ENCODE measurements at places on chromosomes 13 and 19.

DNA sequence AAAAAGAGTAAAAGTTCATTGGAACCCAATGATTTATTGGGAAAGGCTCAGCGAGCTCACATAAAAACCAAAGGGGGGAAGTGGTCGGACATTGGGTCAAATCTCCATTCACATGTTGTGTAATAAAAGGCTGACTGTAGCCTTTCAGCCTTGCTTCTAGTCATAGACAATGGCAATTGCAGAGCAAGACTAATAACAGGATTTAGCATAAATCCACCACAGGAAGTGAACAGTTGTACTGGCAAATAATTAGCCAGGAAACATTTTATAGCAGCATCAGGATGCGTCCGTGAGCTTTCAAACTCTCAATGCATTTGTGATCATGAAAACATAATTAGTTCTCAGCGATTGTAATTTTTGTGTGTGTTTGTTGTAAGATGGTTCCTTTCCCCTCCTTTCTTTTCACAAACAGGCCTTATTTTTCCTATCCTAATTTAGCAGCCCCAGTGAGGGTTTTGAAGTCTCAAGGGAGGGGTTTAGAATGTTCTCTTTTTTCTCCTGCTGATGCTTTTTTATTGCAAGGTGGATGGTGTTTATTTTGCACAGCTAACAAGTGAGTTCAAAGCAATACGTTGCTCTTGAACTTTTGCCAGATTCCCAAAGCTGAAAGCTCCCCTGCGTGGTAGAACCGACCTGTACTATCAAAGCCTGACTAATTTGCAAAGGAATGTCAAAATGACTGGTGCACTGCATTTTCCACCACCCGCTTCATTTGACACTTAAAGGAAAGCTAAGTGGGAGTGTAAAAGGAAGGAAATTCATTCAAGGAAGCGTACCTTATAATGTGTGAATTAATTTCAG, 105.6 kb downstream of the SPRY2 start:
- DNase-seq = no peak

- no peak for DNase-seq
Observed at GRCh38 chr19:55544776-55545439, 435 bp downstream of the SBK3 start.

DNA sequence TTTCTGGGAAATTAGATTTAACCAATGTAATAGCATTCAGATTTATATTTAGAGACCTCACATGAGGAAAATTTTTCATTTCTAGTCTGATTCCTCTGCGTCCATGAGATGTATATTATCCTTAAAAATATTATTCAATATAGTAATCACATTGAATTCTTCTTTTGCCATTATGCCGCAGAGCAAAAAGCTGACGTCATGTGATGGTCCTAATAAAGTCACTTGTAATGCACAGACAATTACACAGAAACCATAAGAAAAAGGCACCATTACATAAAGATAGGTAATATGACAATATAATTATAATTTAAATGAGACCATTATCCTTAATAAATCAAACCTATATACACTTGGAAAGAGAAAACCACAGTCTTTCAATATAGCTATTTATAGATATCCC, 1021.5 kb downstream of the PCDH9 start:
- DNase-seq = no peak

DNA sequence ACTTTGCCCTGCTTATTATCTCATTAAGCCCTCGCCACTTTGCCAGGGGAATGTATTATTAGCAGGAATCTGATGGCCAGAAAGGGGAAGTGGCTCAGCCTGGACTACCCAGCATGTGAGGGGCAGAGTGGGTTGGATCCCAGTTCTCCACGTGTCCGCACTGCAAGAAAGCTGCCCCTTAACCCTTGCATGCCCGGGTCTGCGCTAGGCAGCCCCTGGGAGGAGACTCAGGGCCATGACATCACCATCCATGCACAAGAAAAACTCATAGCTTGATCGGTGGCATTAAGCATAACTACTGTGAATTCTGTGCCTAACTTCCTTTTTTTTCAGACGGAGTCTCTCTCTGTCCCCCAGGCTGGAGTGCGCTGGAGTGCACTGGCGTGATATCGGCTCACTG, 8.9 kb downstream of the CACNG8 start:
- no peak for DNase-seq

- no peak for DNase-seq
Observed at GRCh38 chr19:39641773-39642172, 13.9 kb upstream of the LGALS16 start.

DNA sequence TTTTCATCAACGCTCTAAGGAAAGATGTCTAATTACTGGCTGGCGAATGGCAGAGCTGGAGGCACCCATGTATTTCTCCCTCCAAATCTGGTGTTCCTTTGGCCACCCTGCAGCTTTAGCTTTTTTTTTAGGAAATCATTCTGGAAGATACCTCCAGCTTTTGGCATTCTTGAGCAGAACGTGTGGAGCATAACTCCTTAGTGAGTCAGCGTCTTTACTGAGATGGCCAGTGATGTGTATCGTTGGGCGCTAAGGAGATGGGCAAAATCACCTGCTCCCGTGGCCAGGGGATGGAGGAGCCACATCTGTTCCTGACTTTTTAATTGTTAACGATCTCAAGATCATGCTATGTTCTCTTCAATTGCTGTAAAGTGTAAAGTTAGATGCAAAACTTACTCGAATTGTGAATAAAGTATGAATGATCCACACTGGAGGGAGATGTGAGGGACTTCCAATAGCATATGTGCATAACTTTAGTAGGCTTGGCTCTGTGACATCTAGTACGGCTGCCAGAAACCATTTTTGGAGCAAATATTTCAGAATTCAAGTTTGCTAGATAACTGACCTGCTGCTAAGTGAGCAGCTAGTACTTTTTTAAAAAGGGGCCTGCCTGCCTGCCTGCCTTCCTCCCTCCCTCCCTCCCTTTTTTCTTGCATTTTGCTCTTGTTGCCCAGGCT, 24.4 kb upstream of the C1QTNF9 start:
- DNase-seq = no peak

GRCh38 chr13:110647365-110647737, 32.0 kb downstream of the NAXD start:
- no peak for DNase-seq

DNA sequence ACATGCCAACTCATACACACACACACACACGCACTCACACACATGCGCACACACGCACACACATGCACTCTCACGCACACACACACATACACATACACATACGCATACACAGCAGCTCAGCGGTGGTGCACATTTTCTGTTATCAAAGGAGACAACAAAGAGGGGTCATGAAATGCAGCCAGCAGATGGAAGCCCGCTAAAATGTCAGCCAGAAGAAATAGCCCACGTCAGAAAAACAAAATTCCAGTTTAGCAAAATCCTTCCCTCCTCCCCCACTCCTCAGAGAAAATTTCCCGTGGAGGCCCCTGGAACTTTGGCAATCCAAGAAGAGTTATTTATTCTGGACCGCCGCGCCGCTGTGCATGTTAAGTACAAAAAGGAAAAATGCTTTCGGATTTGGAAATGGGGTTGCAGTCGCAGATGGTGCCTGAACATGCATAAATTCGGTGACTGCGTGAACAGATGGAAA, 114.6 kb upstream of the VSTM2B start:
- no peak for DNase-seq

DNA sequence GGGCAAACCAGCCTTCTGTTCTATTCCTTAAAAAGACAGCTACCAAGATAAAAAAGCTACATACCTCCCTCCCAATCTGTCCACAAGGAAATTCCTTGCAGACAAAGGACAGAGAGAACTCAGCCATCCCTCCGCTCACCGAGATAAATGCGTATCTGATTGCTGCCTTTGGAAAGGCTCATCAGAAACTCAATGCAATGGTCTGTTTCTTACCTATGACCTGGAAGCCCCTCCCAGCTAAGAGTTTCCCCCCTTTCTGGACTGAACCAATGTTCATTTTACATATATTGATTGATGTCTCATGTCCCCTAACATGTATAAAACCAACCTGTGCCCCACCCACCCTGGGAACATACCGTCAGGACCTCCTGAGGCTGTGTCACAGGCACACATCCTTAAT, 11.6 kb downstream of the BTBD2 start:
- no peak for DNase-seq

GRCh38 chr13:29593605-29594297, 1.7 kb downstream of the SLC7A1 start:
- no peak for DNase-seq

GRCh38 chr13:99385940-99386339, 78.7 kb upstream of the GPR183 start:
- DNase-seq = no peak

- DNase-seq = no peak
Observed at GRCh38 chr13:23632741-23633140, 62.5 kb downstream of the TNFRSF19 start.

- no peak for DNase-seq
Observed at GRCh38 chr19:31316201-31316951, 32.9 kb downstream of the TSHZ3 start.

GRCh38 chr13:110331362-110331761, 24.3 kb downstream of the COL4A2 start:
- no peak for DNase-seq

GRCh38 chr19:1210227-1210538, 4.6 kb downstream of the STK11 start:
- no peak for DNase-seq

Data from iPS DF 6.9 (cell line).